ENCODE measurements at places on chromosomes 12 and 14.

GRCh38 chr12:3119192-3119755 lies 42.1 kb downstream of the TSPAN9 start:
- DNase-seq, result no peak

GRCh38 chr12:5505116-5505515 lies 73.2 kb downstream of the NTF3 start:
- no peak for DNase-seq

DNA sequence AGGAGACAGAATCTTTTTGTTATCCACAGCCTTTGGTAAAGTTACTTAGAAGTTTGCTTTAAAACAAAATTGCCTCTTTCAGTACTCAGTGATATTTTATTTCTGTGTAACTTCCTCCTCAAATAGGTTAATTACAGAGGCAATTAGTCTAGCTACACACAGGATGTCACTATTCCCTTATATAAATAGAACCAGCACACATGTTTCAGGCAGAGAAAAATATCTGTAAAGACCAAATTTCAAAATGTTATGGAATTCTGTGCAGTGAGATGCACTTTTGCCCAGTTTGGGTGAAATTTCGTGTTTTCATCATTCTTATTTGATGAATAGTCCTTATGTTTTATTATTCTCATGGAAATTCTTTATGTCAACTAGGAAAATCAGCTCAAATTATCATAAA lies 410.6 kb upstream of the SOX5 start:
- DNase-seq, result no peak

DNA sequence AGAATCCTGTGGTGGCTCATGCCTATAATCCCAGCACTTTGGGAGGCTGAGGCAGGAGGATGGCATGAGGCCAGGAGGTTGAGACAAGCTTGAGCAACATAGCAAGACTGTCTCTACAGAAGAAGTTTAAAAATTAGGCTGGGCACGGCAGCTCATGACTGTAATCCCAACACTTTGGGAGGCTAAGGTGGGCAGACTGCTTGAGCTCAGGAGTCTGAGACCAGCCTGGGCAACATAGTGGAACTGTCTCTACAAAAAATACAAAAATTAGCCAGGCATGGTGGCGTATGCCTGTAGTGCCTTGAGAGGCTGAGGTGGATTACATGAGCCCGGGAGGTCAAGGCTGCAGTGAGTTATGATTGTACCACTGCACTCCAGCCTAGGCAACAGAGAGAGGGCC lies 998 bp upstream of the CYP27B1 start:
- no peak for DNase-seq

DNA sequence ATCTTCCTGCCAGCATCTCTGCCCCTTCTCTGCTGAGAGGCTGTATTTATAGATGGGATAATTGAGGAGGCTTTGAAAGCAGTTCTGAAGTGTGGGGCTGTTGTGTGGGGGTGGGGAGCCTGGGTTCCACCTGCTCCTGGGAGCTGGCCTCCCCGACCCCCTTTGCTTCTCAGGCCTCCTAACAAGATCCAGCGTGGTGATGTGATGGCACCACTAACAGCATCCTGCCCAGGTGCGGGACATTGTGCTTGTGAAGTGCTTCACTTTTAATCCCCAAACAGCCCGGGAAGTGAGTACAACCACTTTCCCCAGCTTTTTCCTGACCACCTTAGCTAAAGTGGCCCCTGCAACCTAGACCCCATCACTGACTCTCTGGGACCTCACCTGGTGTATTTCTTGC lies 95.1 kb upstream of the NRXN3 start:
- DNase-seq, result no peak

GRCh38 chr12:43267818-43268217 lies 284.2 kb downstream of the ADAMTS20 start:
- no peak for DNase-seq

- peak; percentile 34 for DNase-seq
Observed at GRCh38 chr12:67042697-67043131, 226.4 kb upstream of the CAND1 start.

- no peak for DNase-seq
Observed at GRCh38 chr14:22202313-22202712, 386.7 kb downstream of the DAD1 start.

DNA sequence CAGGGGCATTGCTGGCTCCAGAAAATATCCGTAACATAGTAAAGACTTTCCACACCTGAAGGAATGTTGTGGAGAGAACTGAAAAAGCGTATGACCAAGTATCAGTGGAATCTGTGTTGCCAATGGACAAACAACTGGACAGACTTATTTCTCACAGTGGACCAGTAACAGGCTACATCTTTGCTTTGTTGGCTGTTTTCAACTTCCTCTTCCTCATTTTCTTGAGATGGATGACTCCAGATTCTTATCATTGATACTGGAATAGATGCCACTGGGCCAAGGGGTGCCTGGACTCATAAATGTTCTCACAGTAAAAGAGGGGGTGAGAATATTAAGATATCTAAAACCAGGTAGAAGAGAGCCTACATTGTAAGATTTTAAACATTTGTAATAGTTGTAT lies 6.4 kb downstream of the GAS2L3 start:
- DNase-seq, result no peak

- DNase-seq, result no peak
Observed at GRCh38 chr12:125351788-125352187, 286.6 kb downstream of the AACS start.

- peak; percentile 12 for DNase-seq
Observed at GRCh38 chr14:41607304-41607775, 664 bp downstream of the LRFN5 start.

DNA sequence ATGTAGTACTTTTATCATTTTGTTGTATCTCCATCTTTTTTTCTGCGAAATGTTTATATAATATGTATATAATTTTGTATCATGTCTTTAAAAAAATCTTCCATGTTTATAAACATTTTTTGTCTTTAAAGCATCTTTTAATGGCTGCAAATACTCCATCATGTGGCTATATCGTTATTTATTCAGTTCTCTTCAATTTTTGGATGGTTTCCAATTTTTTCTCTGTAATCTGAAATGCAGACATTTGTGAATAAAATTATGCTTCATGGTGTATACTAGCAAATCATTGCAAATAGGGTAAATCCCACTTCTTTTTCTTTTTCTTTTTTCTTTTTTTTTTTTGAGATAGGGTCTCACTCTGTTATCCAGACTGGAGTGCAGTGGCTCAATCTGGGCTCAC lies 54.0 kb downstream of the CPSF2 start:
- DNase-seq, result no peak

DNA sequence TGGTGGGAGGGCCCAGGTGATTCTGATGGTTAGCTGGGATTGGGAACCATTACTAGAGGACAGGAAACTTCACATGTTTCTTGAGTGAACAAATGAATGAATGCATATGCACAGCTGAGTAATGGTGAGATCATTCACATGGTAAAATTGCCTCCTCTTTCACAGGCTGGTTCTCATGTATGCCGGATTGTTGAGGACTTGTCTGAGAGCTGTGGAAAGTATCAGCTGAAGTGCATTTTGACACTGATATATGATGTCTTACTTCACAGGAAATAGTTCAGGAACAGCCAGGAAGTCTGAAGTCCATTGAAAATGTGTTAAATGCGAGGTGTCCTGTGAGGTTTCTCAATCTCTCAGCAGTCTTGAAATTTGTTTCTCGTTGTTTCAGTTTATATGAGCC lies 77.6 kb upstream of the DACT1 start:
- no peak for DNase-seq

GRCh38 chr14:104819361-104819781 lies 18.5 kb downstream of the ZBTB42 start:
- peak; percentile 5 for DNase-seq

DNA sequence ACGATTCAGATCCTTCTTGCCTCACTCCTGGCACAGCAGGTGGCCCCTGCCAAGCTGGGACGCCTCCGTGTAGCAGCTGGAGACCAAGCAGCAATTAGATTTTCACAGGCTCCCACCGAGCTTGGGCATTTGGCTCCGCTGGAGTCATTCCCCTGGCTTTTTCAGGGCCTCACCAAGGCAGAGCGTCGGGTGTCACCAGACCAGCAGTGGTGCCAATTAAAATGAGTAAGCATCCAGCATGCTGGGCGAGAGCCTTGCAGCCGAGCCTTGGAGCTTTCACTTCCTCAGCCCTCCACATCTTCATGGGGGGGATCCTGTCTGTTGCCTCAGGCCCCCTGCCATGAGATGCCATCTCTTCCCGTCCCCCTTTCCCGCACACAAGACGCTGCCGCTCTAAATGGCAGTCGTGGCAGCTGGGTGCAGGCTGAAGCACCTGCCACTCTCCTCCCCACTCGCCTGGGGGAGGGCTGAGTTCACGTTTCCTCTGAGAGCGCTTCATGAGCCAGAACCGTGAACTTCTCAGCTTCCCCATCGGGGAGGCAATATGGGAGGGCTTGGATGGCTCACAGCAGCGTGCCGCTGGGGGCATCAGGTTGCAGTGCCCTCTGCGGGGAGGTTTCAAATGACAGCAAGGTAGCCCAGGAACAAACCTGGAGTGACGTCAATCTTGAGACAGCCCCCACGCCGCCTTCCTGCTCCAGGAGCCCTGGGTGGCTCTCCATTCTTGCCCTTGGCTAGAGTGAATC lies 11.7 kb downstream of the TPCN1 start:
- DNase-seq, result peak; percentile 82

DNA sequence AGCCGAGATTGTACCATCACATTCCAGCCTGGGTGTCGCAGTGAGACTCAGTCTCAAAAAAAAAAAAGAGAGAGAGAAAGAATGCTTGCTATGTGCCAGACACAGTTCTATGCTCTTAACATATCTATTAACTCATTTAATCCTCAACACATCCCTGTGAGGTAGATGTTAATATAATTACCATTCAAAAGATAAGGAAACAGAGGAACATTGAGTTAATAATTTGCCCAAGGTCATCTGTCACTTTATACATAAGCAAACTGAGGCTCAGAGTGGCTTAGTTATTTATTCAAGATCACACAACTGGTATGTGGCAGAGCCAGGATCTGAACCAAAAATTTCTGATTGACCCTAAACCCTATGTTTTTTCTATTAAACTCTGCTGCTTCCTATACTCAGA lies 116.1 kb upstream of the BCAT1 start:
- no peak for DNase-seq

All from WTC11 (cell line).